ENCODE measurements at places on chromosomes 12 and 14.

DNA sequence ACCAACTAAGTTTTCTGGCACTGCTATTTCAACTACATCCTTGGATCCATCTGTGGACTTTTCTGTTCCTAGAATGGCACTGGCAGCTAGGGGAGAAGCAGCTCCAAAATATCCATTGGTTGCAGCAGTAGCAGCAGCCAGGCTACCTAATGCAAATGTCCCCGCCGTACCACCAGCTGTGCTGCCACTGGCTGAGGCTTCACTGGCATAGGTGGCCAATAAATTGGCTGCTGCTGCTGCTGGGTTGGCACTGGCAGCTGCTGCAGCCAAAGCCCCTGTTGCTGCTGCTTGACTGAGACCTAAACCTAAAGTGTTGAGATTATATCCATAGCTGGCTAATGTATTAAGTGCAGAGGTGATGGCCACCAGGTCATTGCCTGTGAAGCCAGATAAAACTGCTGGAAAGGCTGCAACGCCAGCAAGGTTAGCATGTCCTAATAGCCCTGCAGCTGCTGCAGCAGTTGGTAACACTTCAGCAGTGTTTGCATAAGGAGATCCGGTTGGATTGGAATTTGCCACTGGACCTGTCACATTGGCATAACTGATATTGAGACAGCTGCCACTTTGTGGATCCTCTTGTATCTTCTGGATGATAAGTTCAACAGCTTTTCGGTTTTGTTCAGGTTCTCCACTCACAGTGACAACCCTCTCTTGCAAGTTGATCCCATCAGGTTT, 149.5 kb downstream of the NOVA1 start:
- DNase-seq = no peak

- DNase-seq = peak; percentile 40
These were observed 32.2 kb upstream of the DCD start for GRCh38 chr12:54680374-54680773.

DNA sequence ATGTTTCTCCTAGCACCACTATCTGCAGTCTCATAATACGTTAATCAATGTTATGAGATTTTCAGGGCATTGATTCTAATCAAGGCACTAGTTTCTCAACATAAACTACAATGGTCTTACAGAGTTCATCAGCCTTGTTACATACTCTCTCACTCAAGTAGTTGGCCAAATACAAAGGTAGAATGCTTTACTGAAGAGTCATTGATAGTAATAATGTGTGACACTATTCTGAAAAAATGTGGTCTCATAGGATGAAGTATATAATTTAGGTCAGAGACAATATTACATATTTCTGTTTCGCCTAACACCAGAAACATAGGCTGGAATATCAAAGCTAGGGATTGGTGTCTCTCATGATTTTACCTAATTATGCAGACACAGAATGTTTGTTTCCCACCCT, 35.2 kb upstream of the MDGA2 start:
- DNase-seq = no peak

DNA sequence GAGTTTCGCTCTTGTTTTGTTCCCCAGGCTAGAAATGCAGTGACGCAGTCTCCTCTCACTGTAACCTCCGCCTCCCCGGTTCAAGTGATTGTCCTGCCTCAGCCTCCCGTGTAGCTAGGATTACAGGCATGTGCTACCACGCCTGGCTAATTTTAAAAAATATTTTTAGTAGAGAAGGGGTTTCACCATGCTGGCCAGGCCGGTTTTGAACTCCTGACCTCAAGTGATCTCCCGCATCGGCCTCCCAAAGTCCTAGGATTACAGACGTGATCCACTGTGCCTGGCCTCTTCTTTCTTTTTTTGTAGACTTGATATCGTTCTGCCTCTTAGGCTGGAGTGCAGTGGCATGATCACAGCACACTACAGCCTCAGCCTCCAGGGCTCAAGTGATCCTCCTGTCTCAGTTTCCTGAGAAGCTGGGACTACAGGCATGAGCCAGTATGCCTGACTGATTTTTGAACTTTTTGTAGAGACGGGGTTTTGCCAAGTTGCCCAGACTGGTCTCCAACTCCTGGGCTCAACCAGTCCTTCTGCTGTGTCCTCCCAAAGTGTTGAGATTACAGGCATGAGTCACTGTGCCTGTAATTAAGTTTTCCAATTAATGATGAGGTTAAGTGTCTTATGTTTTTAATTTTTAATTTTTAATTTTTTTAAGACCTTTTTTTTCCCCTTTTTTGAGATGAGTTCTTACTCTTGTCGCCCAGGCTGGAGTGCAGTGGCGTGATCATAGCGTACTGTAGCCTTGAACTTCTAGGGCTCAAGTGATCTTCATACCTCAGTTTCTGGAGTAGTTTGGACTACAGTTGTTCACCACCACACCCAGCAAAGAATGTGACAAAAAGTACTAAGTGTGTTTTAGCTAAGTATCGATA, 10.2 kb downstream of the RCOR1 start:
- DNase-seq = no peak

DNA sequence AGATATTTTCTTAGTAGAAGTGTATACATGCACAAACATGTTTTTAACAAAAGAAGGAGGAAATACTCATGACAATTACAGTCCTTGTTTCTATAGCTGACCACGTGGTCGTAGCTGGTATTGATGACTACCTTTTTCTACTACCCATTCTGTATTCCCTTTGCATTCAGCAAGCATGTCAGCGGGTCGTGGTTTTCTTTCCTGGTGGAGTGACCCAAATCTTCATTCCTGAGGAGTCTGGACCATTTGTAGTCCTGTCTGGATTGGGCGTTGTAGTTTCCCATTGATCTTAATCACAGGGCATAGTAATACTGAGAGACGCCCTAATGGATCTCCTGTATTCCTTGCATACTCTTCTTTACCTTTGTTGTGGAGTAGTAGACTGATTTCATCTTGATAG, 472.1 kb upstream of the RGS6 start:
- DNase-seq = no peak

DNA sequence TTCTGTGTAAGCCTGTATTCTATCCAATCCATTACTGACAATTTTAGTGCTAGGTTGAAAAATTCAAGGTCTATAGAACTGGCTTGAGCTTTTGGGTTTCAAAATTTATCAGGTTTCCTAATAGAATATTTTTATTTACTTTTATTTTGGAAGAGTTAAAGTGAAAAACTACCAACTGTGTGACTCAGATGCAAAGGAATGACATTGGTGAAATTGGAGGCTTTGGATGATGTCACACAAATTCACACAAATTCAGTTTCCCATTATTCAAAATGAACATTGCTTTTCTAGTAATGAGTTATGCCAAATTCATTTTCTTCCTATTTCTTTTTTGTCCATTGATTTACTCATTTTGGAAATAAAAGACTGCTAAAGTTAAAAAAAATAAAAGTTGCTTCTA, 186.9 kb downstream of the ALX1 start:
- DNase-seq = no peak

DNA sequence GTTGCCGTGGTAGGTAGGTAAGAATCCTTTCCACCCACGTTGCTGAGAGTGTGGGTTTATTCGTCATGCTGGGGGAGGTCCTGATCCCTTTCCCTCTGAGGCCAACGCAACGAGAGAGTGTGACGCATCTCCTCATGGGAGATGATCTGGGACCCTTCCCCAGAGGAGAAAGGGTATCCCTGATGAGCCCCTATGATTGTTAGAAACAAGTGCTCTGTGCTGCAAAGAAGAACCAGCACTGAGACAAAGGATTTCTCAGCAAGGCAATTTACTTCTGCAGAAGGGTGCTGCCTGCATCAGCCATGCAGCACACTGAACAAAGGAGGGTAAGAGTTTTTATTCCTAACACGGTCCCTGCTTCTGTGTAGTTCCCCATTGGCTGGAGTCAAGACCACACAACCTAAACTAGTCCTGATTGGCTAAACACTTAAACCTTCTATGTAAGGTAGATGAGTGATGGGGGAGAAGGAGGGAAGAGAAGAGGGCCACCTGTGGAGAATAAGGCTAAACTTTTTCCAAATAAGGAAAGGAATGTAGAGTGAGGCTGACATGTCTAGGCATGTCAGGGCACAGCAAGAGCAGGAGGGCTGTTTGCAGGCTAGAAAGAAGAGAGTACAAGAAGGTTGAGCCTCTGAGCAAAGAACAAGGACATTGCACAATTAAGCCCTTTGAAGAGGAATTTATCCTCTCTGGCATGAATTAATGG, 21.3 kb downstream of the CLEC2A start:
- no peak for DNase-seq

All from stimulated activated CD4-positive, alpha-beta T cell treated with anti-CD3 and anti-CD28 coated beads, Interleukin-12 subunit alpha, Interleukin-12 subunit beta, amount 100 ng/mL, for 48 hours (primary cell).